Activated CD8-positive, alpha-beta memory T cell treated with anti-CD3 and anti-CD28 coated beads for 1 hour (primary cell): ENCODE measurements at places on chromosomes 6 and 20.

GRCh38 chr6:164037171-164037870 lies 622.8 kb downstream of the QKI start:
- no peak for DNase-seq

DNA sequence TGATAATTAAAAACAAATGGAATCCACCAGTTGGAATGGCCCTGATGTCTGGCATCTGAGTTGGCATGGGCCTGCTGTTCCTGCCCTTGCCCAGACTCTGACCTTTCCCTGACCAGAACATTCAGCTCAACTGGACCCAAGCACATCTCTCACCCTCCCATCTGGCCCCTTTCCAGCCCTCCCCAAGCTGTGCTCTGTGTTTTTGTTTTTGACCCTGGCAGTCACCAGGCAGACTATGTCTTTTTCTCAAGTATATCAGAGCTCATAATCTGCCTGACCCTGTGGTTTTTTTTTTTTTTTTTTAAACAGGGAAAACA lies 117.6 kb downstream of the TRDN start:
- no peak for DNase-seq

DNA sequence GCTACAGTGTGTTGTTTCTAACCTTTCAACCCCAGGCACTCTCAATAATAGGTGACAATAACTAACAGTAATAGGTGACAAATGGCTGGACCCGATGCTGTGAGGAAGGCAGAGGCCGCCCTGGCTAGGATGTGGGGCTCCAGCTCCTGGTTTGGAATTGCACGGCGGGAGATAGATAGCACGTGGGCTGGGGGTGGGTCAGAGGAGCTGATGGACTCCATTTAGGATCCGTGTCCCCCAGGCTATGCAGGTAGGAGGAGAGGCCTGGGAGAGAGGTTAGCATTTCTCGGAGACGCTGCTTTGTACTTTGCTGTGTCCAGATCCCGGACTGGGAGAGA lies 61.4 kb downstream of the EZR start:
- DNase-seq, result no peak

GRCh38 chr6:41607736-41608135 lies 30.5 kb upstream of the MDFI start:
- no peak for DNase-seq

- DNase-seq, result no peak
Measured at GRCh38 chr6:93416571-93417420, 2.6 kb downstream of the EPHA7 start.

DNA sequence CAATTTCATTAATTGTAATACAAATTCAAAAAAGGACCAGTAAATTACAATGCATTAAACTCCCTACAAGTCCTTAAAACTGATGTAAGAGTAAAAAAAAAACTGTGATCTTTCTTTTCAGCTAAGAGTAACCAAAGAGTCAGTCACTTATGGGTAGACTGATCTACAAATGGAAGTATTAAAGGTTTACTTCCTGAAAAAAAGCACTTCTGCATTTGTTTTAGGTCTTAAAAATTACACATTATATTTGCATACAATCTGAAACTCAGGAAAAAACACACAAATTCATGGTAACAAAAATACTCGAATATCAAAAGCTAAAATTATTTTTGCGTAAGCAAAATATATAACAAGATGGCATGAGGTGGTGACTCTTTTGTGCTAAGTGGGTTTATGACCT lies 23.5 kb downstream of the USP49 start:
- no peak for DNase-seq

DNA sequence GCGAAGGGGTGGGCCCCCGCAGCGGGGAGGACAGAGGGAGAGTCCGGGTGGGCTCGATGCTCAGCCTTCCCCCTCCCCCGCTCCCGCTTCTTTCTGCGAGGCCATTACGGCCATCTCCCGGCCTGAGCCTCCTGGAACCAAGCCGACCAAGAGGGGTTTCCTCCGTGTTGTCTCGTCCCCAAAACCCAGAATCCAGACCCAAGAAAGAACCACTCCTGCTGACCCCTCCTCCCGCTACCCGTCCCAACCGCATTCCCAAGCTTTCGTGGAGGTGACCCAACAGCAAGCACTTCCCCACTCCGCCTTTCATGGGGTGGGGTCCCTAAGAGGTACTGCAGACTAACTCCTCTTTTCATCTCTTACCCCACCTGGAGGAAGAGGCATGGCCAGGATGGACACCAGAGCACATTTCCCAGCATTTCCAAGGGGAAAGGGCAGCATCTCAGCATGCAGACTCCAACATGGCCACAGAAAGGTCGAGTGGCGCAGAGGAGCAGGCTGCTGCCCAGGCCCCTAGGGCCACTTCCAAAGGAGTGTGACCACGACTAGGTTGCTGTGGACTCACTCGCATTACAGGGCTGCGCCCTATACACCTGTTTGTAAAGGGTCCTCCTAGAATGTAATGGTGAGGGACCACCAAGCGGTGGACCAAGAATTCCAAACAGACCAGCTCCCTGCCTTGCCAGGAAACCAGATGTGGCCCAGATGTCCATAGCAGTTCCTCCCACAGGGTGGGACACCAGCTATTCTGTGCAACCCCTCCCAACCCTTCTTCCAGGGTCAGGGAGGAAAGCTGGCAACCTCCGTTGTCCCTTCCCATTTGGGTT lies 53.4 kb downstream of the MRPL14 start:
- DNase-seq, result no peak

- no peak for DNase-seq
Measured at GRCh38 chr6:163331245-163331644, 83.3 kb upstream of the QKI start.

DNA sequence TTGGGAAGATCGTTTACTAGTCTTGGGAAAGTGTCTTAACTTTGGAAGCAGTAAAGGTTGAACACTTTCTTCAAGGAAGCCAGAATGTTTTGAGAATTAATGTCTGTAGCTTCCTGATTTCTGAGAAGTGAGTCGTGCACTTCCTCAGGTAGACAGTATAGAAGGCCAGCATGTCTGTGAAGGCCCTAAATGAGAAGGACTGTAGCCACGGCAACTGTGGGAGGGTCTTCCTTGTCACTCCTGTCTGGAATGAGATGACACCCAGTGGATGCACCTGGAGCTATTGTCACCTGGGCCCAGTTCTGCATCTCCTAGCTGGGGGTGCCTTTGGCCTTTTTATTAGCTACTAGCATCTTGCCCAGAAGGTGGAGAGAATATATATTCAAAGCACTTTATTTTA lies 8.8 kb downstream of the STX16 start:
- no peak for DNase-seq

DNA sequence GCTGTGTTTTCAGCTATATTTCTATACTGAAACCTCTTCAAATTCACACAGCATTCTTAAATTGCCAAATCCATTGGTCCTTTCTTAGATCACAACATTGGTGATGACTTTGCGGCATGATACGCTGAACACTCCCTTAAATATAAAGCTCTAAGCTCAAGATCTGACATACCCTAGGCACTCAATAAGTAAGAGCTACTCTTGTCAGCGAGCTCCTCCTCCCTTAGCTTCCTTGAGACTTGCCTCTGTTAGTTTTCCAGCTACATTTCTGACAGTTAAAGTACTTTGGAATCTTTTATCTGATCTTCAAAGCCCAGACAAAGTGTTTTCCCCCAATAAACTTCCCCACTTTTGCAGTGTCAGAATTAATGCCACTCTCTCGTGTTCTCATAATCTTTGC lies 117.0 kb downstream of the HIVEP2 start:
- DNase-seq, result no peak

DNA sequence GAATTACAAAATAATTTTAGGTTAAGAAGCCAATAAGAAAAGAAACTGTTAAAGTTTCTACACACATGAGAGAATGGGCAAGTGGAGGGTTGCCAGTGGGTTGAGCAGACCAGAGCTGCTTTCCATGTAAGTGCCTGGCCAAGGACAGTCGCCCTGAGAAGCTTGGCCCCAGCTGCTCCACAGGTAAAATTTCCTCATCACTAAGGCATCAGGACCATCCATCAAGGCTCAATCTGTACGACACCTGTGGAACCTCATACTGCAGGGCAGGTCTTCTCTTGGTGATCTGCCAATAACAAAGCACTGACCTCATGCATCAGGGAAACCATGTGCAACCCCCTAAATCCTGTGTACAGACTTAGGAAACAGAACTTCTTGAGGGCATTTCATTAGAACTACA lies 115.4 kb downstream of the INSM1 start:
- DNase-seq, result no peak
